Stimulated activated CD8-positive, alpha-beta memory T cell treated with anti-CD3 and anti-CD28 coated beads, Interleukin-2, amount 100 ng/mL, for 1 hour (primary cell): ENCODE measurements at places on chromosomes 3 and 15.

DNA sequence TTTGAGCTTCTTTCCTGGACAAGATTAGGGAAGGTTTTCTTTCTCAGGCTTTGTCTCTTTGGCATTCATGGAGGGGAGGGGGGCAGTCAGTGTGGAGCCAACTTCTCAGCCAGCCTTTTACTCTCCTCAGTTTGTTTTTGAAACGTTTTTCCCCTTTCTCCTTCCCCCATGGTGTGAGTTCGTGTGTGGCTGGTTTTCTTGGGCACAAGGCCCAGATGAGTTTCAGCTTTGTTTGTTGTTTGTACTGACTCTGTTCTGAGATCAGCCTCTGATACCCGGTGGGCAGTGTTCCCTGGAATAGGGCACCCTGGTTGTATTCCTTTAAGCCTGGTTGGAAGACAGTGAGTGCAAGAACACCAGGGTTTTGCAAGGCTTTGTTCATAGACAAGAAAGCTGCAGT is 168.2 kb upstream of the RARB start:
- DNase-seq = no peak

GRCh38 chr3:13648060-13649001 is 99.4 kb downstream of the FBLN2 start:
- peak; percentile 60 for DNase-seq

GRCh38 chr3:167653760-167654159 is at the start of gene WDR49:
Gene WDR49, minus strand, starts transcription at chr3:167653942. Its CDS starts 517 bp downstream, at chr3:167653425.
- DNase-seq = no peak

DNA sequence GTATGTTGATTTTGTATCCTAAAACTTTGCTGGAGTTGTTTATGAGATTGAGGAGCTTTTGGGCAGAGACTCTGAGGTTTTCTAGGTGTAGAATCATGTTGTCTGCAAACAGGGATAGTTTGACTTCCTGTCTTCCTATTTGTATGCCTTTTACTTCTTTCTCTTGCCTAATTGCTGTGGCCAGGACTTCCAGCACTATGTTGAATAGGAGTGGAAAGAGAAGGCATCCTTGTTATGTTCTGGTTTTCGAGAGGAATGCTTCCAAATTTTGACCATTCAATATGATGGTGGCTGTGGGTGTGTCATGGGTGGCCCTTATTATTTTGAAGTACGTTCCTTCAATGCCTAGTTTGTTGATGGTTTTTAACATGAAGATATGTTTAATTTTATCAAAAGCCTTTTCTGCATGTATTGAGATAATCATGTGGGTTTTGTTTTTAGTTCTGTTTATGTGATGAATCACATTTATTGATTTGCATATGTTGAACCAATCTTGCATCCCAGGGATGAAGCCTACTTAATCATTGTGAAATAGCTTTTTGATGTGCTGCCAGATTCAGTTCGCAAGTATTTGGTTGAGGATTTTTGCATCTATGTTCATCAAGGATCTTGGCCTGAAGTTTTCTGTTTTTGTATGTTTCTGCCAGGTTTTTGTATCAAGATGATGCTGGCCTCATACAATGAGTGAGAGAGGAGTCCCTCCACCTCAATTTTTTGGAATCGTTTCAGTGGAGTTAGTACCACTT is 188.1 kb downstream of the MINAR1 start:
- no peak for DNase-seq

DNA sequence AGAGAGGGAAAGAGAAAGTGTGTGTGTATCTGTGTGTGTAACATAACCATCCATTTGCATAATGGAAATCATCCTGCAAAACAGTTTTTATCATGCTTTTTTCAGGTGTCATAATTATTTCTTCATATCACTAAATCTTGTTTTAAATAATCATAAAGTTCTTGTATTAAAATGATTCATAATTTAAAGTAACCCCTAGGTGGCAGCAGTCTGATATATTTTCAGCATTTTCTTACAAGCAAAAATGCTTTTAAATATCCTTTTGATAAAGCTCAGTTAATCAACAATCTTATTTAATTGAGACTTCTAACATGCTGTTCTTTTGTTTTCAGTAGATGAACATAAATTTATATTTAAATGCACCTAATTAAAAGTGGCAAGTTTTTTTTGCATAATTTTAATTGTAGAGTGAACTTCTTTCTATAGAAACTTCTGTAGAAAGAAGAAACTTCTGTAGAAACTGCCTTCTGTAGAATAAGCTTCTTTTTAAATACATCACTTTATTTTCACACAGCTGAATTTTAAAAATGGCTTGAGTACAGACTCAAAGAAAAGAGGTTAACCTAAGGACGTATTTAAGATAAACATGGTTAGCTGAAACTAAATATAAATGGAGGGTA is 72.5 kb downstream of the OPA1 start:
- no peak for DNase-seq

DNA sequence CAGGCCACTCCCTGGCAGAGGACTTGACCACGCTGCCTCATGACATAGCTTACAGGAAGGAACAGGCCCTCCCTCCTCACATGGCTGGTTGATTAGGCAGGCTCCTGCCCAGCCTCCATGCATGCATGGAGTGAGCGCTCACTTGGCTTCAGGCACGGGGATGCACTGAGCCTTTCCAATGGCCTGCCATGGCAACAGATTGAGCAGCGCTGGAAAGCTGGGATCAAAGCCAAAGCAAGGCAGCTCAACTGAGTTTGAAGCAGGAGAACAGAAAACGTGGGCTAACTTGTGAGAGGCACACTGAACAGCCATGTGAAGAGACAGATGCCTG is 5.9 kb upstream of the GRAMD2A start:
- no peak for DNase-seq

- no peak for DNase-seq
Observed at GRCh38 chr3:71039332-71039731, 544.2 kb downstream of the FOXP1 start.

- no peak for DNase-seq
Observed at GRCh38 chr15:73686781-73687256, 2.6 kb downstream of the CD276 start.

DNA sequence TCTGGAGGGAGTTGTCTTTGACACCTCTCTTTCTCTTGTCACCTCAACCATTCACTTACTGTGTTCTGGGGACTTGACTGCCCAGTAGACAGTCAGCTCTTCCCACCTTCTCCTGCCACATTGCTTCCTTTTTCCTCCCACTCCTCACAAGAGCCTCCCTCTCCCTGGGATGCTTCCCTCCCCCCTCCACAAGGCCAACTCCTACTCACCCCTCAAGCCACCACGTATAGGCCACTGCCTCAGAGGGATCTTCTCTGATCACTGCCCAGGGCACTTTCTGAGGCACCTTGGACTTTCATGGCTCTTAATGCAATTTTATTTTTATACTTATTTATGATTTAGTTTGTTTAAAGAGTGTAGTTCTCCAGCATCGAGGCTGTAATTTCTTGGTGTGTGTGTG is 23.2 kb downstream of the THSD4 start:
- no peak for DNase-seq

DNA sequence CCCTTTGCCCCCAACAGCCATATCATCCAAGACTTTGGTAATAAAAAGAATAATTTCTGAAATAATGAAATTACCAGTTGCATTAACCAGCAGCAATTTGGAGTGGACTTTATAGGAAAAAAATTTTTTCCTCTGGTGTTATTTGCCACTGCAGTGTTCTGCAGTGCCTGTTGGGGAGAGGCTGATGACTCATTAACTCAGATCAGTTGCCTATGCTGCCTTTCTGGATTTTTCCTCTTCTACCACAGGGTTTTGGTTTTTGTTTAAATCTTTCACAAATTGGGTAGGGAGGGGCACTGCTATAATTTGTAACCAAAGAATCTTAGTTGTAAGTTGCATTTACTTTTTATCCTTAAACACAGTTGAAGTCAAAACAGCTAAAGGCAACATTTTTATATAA is 22.7 kb downstream of the ATP6V1A start:
- DNase-seq = no peak

DNA sequence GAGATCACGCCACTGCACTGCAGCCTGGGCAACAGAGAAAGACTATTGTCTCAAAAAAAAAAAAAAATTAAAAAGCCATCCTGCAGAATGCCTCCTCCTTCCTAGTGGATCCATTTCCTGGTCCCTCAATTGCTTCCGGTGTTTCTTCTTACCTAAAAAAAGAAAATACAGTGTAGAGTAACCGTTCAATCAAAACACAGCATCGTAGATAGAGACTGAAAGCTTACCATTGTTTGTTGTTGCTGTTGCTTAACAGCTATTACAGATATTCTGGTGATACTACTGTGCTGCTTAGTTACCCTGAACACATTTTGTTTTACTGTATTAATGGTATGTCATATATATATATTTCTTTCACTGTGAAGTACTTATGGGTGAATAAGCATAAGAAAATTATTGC is 105.5 kb upstream of the LRRFIP2 start:
- DNase-seq = no peak

- DNase-seq = no peak
Observed at GRCh38 chr3:197811343-197811742, 20.3 kb downstream of the LRCH3 start.

GRCh38 chr15:67753891-67754290 is 71.4 kb upstream of the SKOR1 start:
- DNase-seq = no peak

- no peak for DNase-seq
Observed at GRCh38 chr15:70789213-70789612, 25.9 kb upstream of the UACA start.

- no peak for DNase-seq
Observed at GRCh38 chr3:148379763-148380382, 317.8 kb upstream of the AGTR1 start.

GRCh38 chr15:76158226-76158625 is 98.4 kb downstream of the TMEM266 start:
- no peak for DNase-seq

GRCh38 chr3:136728473-136728872 is 23.7 kb downstream of the STAG1 start:
- DNase-seq = no peak

- DNase-seq = no peak
Observed at GRCh38 chr3:42742688-42743087, 30.4 kb downstream of the CCDC13 start.

GRCh38 chr15:73687351-73687750 is 3.2 kb downstream of the CD276 start:
- no peak for DNase-seq

- no peak for DNase-seq
Observed at GRCh38 chr3:25453619-25454004, 25.5 kb downstream of the RARB start.

DNA sequence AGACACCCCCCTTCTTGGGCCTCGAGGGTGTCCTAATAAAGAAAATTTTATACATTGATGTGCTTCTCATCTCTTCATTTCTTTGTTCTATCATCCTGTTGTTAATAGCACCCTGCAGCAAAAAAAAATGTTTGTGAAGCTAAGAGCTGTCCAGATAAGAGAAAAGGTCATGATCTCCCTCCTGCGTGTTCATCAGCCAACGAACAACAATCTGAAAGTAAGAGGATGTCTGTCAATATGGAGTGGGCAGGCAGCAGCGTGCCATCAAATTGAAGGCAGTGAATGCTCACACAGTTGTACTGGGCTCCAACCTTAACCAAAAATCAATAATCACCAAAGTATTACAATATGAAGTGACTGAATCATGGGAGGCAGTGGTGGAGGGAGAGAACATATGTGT is 418.6 kb upstream of the ONECUT1 start:
- no peak for DNase-seq

- no peak for DNase-seq
Observed at GRCh38 chr3:23611737-23612295, 193.9 kb upstream of the UBE2E1 start.

- DNase-seq = no peak
Observed at GRCh38 chr3:19959505-19959904, 12.6 kb downstream of the RAB5A start.

DNA sequence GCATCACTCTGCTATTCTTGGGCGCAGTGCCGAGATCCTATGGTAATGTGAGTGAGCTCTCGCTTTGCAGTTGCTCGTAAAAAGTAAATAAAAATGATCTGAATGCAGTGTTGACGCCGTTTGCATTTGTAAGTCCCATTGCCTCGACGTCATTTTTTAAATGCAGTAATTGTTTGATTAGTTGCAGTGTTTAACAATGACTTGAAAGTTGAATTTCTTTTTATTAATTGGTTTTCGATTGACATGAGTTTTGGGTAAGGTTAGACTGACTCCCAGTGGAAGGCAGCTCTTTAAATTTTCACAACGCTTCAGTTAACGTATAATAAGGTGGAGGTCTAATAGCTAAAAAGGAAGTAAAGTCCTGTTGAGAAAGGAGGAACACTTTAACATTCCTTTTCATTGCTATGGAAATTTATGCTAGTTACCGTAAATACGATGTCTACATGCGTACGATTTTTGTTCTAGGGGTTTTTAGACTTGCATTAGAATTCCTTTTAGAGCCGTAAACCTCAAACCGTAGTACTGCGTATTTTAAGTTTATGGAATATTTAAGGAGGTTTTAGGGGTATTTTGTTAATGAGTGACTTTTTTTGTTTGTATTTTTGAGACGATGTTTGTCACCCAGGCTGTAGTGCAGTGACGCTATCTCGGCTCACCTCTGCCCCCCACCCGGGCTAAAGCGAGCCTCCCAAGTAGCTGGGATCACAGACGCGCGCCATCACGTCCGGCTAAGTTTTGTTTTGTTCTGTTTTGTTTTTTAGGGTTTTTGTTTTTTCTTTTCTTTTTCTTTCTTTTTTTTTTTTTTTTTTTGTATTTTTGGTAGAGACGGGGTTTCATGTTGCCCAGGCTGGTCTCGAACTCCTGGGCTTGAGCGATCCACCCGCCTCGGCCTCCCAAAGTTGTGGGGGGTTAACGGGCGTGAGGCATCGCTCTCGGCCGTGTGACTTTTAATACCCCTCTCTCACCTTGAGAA is 1.4 kb downstream of the MORF4L1 start:
- DNase-seq = no peak

GRCh38 chr15:42045211-42045615 is 24.4 kb upstream of the PLA2G4E start:
- DNase-seq = no peak

DNA sequence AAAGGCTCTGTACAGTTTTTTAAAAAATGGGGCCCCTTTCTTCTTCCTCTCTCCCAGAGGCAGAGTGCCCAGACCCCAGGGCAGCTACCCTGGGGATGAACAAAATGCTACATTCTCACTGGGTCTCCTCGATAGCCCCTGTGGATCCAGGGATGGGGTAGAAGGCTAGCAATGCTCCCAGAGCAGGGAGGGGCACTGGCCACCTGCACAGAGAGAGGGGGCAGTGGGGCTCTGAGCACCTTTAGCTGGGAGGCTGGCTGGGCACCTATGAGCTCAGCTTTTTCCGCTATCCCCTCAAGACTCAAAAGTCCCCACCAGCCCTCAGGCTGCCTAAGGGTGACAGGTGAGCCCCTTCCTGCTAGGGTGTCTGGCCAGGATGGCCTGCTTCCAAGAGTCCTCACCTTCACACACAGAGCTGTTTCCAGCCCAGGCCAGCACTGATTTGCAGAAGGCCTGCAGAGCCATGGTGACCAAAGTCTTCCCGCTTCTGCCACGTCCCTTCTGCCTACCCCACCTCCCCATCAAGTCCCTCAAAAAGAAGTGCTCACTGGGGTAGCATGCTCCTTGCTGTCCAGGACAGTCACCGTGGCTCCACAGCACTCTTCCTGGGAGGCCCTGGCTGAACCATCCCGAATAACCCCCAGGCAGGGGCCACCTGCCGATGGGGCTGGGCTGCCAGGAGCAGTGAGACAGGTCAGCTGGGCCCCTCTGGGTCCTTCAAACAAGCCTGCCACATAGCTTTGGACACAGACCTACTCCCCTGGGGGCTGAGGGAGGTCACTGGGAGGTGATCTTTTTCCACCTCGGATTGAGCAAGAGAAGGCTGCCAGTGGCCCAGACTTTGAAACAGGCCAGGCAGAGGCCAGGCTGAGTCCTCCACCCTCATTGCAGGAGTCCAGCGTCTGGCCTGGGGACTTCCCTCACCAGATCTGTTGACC is 20.4 kb downstream of the BMF start:
- DNase-seq = no peak
